Cardiac fibroblast (primary cell): ENCODE measurements at places on chromosomes 12 and 14.

DNA sequence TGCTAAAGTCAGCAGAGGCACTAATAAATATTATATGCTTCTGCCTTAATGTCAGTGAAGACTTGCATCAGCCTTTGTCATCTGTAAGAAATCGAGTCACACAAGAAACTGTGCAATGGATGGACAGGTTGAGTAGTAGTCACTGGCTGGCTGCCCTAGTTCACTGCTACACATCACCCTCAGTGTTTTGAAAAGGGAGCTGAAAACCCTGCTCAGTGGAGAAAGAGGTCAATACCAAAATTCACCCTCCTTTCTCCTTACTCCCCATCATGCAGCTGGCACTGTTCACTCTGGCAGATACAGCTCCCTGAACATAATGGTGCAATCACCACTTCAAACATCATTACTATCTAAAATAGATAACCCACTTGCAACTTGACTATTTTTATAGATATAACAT lies 6.6 kb downstream of the ANKS1B start:
- DNase-seq, result no peak

DNA sequence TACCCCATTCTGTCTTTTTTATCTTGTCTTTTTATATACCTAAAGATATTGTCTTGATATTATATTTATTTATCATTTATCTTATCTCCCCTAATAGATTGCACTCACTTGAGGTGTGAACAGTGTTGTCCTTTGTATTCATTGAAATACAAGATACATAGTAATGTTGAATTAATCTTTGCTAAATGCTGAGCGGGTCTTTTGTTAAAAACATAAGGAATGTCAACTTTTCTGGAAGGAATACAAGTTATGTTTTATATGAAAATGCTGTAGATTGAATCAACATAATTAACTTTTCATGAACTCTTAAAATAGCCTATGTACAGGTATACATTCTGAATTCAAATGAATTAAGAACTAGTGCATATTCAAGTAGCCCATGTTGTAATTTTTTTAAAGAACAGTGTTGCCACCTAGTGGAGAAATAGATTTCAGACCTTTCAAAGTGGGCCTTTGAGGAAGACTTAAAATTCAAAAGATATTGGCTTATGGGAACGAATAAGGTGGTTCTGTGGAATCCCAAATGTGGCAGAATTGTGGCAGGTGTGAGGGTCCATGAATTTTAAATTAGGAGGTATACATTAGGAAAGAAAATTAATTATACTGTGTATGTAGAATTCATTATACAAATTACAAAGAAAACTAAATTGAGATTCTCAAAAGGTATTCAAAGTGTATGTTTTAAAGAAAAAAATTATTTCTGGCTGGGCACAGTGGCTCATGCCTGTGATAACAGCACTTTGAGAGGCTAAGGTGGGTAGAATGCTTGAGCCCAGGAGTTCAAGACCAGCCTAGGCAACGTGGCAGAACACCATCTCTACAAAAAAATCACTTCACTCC lies 19.1 kb downstream of the BBOF1 start:
- DNase-seq, result peak; percentile 76

DNA sequence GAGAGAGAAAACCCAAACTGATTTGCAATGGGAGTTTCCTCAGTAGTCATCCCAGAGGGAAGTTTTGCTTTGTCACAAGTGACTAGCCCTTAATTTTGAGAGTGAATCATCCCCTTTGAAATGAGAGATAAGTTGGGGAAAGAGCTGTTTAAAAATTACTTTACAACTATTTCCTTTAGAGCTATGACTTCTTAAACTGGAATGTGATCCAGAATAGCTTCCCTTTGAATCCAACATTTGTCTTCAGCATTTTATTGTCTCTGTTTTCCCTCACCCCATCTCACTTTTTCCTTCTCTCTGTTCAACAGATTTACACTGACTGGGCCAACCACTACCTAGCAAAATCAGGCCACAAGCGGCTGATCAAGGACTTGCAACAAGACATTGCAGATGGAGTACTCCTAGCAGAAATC lies 109.3 kb downstream of the NAV3 start:
- DNase-seq, result peak; percentile 77

- no peak for DNase-seq
These were observed 18.3 kb downstream of the SLC38A2 start for GRCh38 chr12:46354111-46354801.

DNA sequence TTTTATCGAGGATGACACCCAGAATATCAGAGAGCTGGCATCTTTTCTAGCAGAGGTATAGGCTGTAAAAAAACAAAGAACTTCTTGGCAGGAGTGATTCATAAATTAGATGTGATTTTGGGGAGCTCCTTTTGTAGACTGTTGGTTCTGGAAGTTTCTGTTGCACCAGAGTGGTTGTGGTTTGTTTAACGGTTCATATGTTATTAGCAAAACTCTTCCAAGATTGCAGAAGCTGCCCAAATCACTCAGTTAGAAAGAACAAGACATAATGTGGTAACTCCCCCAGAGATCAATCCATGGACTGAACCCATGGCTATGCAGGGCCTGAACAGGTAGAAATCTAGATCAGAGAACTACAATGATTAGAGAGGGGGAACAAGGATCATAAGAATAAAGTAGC lies 6.7 kb upstream of the RNASE10 start:
- DNase-seq, result no peak

DNA sequence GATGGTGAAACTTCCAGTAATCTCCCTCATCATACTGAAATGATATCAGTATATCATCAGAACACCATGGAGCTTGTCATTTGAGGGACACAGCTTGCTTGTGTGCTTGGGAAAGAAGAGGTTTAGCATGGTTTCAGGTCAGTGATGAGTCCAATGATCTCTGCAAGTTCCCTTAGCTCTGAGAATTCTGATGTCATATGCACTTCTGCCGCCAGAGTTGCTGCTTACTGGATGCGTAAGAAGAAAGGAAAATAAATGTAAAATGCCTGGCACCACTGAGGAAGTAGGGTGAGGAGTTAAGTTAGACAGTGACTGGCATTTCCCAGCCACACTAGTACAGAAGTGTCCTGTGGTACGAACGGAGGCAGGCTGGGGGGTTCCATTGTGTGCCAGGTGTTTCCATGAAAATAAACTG lies 22.6 kb downstream of the PRKCH start:
- no peak for DNase-seq

GRCh38 chr14:20587489-20588154 lies at the start of gene RNASE11:
Gene RNASE11 (minus strand): TSS chr14:20588001.
- no peak for DNase-seq

GRCh38 chr14:85426068-85426935 lies 103.6 kb upstream of the FLRT2 start:
- DNase-seq, result no peak

DNA sequence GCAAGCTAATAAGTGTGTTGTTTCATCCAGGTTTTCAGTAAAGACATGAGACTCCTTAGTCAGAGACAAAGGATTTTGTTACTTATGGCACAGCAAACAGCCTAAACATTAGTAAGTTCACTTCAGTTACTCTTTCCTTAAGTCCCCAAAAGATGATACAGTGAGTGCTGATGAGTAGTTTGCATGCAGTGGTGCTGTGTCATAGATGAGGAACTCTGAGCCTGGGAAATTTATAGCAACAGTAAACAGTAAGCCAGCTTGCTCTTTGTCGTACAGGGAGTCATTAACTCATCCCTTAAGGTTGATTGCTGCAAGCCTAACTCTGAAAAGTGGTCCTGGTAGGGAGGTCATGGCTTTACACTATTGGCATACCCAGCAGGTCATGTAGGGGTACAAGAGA lies 208.6 kb upstream of the OR4E1 start:
- peak; percentile 10 for DNase-seq

DNA sequence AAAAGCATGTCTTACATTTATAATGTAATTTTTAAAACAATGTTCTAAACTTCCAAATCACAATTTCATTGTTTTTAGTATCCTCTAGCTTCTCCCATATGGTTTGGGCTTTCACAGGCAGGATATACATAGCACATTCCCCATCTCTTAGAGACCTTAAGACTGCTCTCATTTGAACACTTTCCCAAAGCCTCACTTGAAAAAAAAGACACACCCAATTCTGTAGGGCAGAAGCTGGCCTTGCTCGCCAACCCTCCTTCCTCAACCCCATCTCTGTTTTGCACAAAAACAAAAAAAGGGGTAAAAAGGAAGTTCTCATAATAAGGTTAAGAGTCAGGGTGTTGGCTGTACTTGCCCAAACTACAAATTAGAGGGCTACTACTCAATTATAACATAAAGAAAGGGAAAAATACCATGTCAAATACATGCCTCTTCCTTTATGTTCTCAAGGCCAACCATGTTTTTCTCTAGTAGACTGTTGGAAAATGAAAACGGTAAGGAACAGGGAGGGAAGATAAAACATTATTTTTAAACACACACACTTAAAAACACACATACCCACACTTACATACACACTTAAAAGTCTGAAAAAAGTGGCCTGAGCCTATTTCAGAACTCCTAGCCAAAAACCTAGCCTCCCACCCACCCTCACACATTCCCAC lies 9.9 kb upstream of the KANSL2 start:
- no peak for DNase-seq

DNA sequence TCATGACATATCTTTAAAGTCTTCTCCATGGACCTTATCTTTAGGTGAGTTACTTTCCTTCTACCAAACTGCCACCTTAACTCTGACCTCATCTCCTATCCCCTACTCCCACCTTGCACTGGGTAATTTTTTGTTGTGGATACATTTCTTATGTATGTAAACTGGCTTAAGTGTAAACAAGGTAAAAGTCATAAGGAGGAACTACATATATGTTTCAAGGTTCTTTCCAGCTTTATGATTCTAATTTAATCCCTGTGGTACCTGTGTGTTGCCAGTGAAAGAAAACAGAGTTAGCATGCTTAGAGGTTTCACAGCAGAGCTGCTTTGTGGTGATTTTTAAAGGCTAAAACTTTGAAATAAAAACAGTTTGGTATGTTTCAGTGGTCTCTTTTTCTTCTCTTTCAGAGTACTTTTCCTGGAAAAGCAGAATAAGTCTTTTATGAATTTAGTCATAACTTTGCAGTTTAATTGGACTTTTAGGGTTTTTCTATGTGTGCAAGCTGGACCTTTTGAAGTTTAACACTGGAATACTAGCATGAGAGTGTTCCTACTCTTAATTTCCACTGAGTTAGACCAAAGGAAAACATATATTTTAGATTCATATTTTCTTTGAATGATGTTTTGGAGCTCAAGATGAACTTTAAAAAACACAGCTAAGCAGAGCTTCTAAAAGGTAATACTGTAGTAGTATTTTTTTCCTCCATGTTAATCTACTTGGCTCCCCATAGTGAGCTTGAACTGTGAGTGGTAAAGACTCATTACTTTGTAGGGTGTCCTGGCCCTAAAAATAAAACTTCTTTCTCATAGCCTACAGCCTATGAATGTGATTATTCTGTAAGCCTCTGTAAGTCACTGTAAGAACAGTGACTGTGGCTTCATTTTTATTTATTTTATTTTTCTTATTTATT lies 105.4 kb downstream of the FUT8 start:
- DNase-seq, result no peak

DNA sequence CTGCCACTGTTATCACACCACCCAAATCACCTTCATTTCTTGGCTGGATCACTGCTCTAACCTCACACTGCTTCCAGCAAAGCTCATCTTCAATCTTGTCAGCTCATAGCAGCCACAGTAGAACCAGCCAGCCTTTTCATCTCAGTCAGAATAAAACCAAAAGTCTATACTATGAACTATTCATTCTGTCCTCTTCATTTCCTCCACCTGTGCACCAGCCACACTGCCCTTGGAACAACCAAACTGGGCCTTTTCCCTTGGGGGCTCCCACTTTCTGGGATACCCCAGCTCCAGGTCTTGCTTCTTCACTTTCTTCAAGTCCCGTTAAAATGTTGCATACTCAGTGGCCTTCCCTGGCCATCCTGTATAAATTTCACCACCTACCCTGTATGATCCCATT lies 234.4 kb upstream of the DAAM1 start:
- DNase-seq, result no peak

DNA sequence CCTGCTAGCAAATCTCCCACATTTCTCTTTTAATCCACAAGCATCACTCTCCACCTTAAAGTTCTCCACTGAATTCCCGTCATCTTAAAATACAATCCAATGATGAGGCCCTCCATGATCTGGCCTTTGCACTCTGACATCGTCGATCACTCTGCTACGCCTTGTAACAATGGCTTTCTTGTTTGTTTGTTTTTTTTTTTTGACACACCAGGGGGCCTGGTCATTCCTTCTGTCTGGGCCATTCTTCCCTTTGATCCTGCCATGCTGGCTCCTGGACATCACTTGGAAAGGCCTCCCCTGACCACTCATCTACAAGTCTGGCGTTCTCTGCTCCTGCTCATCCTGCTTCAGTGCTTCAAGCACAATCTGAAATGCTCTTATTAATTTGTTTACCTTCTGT lies 233.5 kb downstream of the PPM1H start:
- DNase-seq, result no peak

GRCh38 chr14:43647302-43647701 lies 859.8 kb downstream of the FSCB start:
- DNase-seq, result no peak

- no peak for DNase-seq
These were observed 325.1 kb downstream of the DAD1 start for GRCh38 chr14:22263961-22264360.

GRCh38 chr12:460261-461230 lies 807 bp downstream of the B4GALNT3 start:
- DNase-seq, result no peak

- peak; percentile 68 for DNase-seq
These were observed 319.4 kb downstream of the KCNC2 start for GRCh38 chr12:74890237-74890599.

DNA sequence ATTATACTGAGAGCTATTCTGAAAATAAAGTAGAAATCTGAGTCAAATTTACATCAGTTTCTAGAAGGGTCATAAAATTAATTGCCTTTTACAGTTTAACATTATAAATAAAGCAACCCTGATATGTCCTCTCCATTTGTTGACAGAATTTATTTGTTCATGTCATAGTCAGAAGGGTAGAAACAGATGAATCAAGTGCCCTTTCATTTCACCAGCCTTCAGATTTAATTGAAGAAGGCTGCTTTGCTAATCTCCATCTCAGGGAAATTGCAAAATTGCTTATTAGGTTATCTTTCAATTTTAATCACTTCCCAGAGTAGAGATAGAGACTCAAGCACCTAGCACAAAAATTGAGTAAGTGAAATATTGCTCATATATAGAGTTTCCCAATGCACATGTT lies 76.8 kb downstream of the ATXN7L3B start:
- DNase-seq, result no peak

GRCh38 chr12:58596381-58596780 lies 323.9 kb downstream of the LRIG3 start:
- no peak for DNase-seq

DNA sequence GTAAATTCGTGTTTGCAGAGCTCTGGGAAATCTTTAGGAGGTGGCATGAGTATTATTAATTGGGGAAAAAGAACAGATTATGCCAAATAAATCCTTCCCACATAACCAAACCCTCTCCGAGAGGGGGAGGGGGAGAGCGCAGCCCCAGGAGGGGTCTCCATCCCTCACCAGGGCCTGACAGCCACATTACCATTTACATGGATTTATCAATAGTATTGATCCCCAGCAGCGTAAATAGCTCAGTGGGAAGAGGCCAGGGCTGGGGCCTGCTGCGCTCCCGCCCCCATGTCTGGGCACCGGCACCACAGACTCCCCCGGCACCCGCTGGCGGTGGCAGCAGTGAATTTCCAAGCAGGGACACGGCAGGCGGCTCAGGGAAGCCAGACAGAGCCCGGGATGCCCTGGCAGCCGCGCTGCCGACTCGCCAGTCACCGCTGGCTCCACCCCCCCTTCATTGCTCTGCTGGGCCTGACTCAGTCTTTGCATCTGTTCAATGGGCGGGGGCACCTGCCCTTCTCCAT lies 2.4 kb downstream of the NCOR2 start:
- no peak for DNase-seq
